Hippocampal formation (tissue), 2 donors: ENCODE measurements at places on chromosomes 7 and 10.

DNA sequence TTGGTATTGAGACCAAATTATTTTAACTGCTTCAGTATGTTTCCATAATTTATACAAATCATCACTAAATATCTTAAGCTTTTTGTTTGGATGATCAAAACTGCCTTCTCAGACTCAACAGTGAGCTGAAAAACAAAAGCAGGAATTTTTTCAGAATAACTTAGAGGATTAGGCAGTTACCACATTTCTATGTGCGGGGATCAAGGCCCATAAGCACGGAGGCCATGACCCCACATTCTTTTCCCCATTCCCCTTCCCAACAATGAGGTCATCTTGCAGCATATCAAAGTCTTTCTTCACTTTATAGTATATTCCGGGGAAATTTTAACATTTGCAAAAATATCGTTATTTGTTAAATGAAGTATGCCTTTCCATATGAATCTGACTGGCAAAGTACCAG is 125.8 kb downstream of the ELMO1 start:
- DNase-seq = no peak

- DNase-seq = peak; percentile 53
These were observed 45.9 kb downstream of the HIPK2 start for GRCh38 chr7:139731802-139732470.

GRCh38 chr7:128045766-128046165 is 14.5 kb upstream of the LRRC4 start:
- DNase-seq = no peak

DNA sequence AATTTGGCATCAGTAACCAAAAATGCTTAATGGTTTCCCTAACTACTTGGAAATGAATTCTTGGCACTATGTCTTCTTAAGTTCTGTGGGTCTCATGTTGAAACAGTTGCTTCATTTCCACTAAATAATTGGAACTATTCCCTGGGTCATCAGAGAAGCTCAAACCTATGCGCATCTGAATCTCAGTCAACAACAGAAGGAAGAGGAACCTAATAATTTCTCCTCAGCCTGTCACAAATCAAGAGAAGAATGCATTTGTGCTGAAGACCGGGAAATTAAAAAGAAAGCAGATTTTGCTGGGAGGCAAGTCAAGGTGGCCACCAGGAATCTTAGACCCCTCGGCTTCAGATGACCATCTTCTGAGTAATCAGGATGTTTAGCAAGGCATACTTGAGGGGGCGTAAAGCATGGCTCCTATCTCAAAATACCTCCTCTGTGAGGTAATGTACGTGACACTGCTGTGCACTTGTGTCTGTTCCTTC is 41.4 kb downstream of the TOMM7 start:
- no peak for DNase-seq

DNA sequence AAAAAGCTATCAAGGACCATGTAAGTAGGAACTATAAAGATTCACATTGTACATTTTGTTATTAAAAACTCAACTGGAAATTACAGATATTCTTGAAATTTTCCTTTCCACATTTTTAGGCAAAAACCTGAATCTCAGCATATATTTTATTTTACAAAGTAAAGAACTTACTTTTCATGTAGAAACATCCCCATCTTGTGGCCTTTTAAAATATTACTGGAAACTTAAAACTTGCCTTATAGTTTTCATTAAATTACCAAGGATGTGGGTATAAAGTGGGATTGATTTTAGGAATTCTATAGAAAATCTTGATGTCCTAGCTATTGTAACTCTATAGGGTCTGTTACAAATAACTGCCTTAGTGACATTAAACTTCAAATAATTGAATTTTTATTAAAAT is 10.6 kb downstream of the DBF4 start:
- DNase-seq = peak; percentile 24

GRCh38 chr7:91579837-91580236 is 300.7 kb downstream of the MTERF1 start:
- DNase-seq = no peak

- no peak for DNase-seq
These were observed 546.7 kb upstream of the LRRN3 start for GRCh38 chr7:110544194-110544593.

DNA sequence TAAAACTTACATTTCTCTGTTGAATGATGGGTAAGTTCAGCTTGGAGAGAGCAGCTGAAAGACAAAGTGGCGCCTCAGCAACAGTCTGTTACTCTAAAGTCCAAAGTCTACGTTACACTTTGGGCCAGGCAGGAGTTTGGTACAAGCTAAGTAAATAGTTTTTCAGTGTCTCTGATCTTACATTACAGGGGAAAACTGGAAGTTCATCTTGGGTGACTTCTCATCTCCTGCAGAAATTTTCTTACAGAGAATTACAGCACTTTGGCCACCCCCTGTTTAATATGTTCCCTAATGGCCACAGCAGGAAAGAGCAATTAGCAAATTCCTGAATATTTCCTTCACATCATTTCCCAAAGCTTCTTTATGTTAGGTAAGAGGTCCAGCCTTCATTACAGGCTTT is 67.1 kb downstream of the ABCC2 start:
- DNase-seq = no peak

- no peak for DNase-seq
These were observed 219.3 kb upstream of the TAC1 start for GRCh38 chr7:97512441-97513207.

DNA sequence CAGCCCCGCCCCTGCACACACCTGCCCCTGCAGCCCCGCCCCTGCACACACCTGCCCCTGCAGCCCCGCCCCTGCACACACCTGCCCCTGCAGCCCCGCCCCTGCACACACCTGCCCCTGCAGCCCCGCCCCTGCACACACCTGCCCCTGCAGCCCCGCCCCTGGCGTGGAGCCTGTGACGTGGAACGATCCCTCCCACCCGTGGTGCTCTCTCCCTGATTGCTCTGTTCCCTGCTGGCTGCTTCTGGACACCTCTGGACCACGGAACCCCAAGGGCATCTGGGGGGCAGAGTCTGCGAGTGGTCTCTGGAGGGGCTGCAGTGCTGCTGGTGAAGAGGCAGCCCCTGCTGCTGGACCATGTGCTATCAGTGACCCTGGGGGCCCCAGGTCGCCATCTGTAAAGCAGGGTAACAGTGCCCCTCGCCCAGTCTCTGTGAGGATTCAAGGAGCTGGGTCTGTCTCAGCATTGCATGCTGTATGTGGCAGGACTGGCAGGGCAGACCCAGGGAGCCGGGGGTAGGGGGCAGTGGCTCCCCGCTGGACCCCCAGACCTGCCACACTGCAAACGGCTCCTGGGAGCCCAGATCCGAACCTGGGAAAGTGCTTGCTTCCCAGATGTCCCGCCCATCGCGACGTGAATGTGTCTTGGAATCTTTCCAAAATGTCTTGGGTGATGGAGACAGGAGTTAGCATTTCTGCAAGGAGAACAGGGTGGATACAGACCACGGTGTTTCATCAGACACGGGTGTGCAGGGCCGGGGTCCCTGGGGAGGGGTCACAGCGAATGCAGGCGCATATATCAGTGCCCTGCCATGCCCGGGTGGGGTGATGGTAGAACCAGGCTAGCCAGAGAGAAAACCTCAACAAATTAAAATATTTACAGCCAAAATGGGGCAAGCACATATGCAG is 27.9 kb upstream of the NKX6-2 start:
- no peak for DNase-seq

DNA sequence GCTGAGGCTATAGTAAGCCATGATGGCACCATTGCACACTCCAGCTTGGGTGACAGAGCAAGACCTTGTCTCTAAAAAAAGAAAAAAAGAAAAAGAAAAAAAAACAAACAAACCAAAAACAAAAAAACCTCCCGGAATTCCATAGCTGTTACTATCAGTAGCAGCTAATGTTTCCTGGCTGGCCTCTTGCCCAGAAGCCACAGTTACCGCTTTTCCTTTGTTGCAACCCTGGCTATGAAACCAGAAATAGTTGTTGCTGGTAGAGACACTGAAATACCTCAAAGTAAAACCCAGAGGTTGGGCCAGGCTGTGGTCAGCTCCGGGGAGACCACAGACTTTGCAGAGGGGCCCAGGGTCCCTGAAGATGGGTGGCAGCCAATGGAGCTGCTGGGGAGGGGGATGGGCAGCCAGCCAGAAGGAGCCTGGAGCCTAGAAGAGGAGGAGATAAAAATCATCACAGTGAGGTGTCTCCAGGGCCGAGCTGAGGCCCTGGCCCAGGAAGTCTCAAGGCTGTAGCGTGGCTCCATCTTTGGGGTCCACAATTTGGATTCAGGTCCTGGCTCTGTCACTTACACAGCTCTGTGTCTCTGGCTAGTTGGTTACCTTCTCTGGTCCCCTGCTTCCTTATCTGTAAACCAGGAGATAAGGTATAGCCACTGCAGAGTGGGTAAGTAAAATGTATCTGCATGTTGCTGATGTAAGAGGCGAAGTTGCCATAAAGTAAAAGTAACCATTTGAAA is 3.4 kb upstream of the CHST12 start:
- peak; percentile 37 for DNase-seq

DNA sequence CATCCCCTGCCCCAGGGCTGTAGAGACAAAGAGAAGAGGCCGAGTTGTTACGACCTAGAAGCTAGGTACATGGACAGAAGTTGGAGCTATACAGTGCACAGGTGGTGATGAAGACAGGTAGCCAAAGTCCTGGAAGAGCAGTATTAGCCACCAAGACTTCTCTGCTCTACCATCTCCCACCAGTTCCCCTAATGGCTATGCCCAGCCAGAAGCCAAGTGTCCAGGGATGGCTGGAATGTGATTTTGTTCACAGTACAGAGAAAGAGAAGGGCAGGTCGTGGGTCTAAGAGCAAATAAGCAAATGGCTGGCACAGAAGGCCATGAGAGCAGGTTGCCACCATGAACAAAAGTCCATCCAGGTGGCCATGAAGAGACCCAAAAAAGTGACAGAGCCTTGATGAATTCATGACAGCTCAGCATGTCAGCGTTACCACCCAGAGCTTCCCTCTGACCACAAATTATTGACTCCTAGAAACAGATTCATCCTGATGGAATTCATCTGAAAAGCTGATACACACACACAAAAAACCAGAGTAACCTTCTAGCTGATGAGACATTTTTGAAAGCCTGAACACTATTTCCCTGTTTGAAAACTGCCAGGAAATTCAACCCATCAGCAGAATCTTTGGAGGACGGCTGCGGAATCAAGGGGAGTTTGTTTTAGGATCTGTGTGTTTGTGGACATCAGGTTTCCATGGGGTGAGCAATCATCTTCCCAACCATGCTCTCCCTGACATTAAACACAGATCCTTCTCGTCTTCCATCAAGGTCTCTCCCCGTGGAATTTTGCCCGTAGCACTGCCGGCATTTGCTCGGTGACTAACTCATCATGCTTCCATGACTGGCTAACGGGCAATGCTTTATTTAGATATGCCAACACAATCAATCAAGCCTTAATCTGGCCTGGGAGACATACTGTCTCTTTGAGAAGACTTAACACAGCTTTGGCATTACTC is 906.7 kb upstream of the AUTS2 start:
- no peak for DNase-seq

DNA sequence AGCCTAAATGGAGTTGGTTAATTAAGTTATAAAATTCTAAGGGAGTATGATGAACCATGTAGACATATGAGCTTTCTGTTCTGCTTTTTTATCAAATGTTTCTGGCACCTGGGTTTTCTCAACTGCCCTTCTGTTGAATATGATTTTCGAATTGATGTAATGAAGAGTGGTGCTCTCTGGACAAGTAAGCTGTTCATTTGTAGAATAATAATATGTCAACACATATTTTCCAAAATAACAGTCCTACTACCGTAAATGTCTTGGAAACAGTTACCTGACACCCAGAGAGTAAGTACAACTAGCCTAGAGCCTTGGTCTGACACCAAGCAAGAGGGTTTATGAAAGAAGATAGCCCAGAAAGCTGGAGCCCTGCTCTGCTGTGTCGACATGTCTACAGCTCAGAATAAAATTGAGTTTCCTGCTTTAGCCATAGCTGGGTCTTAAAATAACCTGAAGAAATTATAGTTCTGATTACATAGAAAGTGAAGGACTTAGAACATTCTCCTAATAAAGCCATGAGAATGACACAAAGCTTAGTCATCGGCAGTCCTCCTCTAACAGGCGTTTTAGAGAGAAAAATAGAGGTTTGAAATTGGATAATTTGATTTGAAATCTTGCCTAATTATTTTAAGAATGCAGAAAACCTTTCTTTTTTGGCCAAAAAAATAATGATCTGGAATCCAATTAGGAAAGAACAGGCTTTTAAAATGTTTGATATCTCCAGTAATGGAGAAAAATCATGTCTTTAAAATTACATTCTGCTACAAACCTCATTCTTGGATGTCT is 25.1 kb downstream of the HDAC9 start:
- no peak for DNase-seq

- DNase-seq = no peak
These were observed 122.0 kb downstream of the FAM53B start for GRCh38 chr10:124622158-124622557.
